ENCODE measurements at places on chromosomes 4 and X. TPM values are rescaled to one million over a fixed set of nuclear protein-coding genes. Genes with fewer than 3 reads are reported as not detected.

The TBX22 gene
- total RNA-seq, result not detected

The TRIM75 gene
- total RNA-seq, result not detected

The ADH1A gene
- total RNA-seq, result not detected

The NELFA gene
- total RNA-seq, result 32.7 TPM

The APLN gene
- total RNA-seq, result not detected

The TMPRSS11D gene
- total RNA-seq, result not detected

The BEX5 gene
- 7.1 TPM for total RNA-seq

The NAT8L gene
- 6.8 TPM for total RNA-seq

The INTS12 gene
- 14.8 TPM for total RNA-seq

The KIAA1210 gene
- not detected for total RNA-seq

The WAS gene
- total RNA-seq, result 166 TPM

The PNMA6F gene
- total RNA-seq, result not detected

The L1CAM gene
- 9.2 TPM for total RNA-seq

The GAGE13 gene
- total RNA-seq, result not detected

The ARHGAP6 gene
- not detected for total RNA-seq

The F8A3 gene
- total RNA-seq, result 0.84 TPM

The POU3F4 gene
- not detected for total RNA-seq

The DUX4 gene
- total RNA-seq, result not detected

The FREM3 gene
- total RNA-seq, result 0.03 TPM

The RTL3 gene
- not detected for total RNA-seq

The SLITRK2 gene
- total RNA-seq, result not detected

The SGMS2 gene
- total RNA-seq, result not detected

The EMCN gene
- total RNA-seq, result not detected

The F8A1 gene
- 49.9 TPM for total RNA-seq

The RIBC1 gene
- total RNA-seq, result 1.4 TPM

The SYTL5 gene
- not detected for total RNA-seq

The PASD1 gene
- not detected for total RNA-seq

The GC gene
- total RNA-seq, result not detected

The MTTP gene
- total RNA-seq, result not detected

The VCX gene
- not detected for total RNA-seq

The PROM1 gene
- 0.13 TPM for total RNA-seq

The SPANXB1 gene
- not detected for total RNA-seq

The STARD8 gene
- 0.69 TPM for total RNA-seq
